Anterior cingulate cortex (tissue), 58 donors: ENCODE measurements at places on chromosomes 3 and 15.
A peak's percentile ranks its signal among the peaks of the same experiment; 100 is the strongest.

DNA sequence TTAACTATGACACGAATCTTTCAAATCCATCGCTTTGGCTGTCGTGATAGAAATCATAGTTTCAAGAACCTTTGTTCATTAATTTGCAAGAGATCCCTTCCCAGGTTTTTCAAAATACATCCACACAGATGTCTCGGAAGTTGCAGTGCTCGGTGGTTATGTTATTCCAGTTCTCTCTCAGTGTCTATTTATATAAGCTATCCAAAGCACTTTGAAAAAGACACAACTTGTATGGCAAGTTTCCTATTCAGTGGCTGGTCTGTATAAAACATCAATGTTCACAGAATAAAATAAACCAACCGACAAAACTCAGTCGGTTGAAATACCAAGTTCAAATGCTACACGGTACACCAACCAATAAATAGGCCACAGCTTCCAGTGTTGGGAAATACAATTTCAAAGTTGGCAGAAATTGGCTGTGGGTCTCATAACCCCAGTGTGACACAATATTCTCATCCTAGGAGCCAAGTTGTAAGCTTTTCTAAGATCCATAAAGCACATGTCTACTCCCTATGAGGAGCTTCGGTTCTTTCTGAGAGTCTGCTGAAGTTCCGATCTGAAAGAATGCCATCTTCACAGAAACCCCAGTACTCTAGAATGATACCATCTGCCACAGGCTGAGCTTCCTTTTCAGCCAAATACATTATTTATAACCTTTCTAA is 23.7 kb downstream of the SATB1 start:
- no peak for DNase-seq

GRCh38 chr15:88391700-88392099 is 75.5 kb downstream of the MRPL46 start:
- DNase-seq, result no peak

- DNase-seq, result no peak
Observed at GRCh38 chr15:101394654-101395053, 94.9 kb downstream of the PCSK6 start.

DNA sequence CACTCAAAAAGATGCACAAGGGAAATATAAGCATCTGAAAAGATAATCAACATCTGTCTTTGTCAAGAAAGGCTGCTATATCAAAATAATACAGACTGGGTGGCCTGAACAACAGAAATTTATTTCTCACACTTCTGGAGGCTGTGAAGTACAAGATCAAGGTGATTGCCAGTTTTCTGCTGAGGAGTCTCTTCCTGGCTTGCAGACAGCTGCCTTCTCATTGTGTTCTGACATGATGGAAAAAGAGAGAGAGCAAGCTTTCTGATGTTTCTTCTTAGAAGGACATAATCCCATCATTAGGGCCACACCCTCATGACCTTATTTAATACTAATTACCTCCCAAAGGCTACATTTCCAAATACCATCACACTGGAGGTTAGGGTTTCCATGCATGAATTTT is 1573.3 kb downstream of the SI start:
- no peak for DNase-seq

- no peak for DNase-seq
Observed at GRCh38 chr3:186107215-186108105, 1.4 kb downstream of the ETV5 start.

DNA sequence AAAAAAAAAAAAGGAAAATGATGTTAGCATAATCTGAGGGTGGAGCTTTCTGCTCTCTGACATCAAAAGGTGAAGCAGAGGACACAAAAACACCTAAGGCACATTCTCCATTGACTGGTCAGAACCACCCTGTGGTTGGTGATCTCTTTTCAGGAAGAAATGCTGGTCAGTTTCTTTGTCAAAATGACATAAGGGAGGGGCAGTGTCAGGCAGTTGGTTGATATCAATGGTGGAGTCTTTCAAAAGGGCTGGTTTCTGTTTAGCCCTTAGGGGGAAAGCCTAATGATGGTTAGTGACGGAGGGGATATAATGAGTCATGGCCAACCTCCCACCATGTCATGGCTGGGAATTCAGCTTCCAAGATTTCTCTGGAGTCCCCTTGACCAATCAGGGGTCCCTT is 185.9 kb upstream of the GBE1 start:
- no peak for DNase-seq

DNA sequence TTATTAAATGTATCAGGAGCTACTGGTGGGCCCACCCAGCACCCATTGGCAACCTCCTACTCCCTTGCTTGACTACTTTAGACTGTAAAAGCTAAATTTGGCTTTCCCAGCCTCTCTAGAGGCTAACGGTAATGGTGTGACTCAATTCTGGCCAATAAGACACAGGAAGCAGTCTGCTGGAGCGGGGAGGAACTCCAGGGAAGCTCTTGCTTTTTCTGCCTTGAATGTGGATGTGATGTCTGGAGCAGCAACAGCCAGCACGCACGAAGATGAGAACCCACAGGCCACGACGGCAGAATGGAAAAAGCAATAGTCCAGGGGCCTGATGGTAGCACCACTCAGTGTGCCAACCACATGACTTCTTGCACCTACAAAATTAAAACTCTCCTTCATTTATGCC is 39.9 kb downstream of the RAB6B start:
- no peak for DNase-seq

DNA sequence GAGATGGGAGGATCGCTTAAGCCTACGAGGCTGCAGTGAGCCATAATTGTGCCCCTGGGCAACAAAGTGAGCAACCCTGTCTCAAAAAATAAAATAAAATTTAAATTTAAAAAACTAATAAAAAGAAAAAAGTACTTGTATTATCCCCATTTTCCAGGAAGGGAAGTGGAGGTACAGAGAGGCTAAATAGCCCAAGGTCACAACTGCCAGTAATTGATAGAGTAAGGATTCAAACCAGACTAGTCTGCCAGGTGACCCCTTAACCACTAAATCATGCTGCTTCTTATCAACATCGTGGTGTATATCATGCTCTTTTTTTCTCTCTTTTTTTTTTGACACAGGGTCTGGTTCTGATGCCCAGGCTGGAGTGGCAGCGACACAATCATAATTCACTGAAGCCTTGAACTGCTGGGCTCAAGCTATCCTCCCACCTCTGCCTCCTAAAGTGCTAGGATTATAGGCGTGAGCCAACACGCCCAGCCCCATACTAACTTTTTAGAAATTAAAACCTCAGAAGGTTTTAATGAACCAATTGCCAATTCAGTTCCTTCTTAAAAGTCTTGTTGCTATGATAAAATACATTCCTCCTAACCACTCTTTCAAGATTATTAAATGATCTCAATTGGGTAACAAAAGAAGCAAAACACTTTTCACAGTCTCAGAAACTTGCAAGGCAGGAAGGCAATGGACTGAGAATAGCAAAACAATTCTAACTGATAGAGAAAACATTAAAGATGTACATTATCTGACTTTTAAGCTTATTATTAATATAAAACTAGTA is 30.5 kb downstream of the HERC1 start:
- DNase-seq, result no peak

GRCh38 chr3:97896129-97896528 is 74.3 kb downstream of the CRYBG3 start:
- DNase-seq, result no peak

- no peak for DNase-seq
Observed at GRCh38 chr3:111269777-111270176, 198.2 kb downstream of the NECTIN3 start.

DNA sequence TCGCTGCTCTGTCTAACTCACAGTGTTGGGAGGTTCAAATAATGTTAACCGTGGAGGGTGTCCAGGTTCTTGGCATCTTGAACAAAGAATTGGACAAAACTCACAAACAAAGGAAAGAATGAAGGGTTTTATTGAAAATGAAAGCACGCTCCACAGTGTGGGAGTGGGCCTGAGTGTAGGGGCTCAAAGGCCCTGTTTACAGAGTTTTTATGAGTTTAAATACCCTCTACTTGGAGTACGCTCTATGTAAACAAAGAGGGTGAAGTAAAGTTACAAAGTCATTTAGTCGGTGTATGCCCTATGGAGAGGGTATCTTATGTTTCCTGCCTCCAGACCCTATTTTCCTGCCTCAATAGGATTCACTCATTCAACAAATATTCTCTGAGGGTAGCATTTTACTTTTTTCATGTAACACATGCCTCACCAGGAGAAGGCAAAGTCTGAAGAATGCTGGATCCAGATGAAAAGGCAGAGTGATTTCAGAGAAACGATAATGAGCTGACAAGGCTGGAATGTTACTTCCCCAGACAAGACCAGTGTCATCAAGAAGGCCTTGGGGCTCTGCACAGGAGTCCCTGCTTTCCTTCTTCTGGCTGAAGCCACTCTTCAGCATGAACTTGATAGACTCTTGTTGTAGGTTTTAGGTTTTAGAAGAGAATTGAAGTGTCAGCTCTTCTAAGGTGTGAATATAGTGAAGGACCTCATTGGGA is 163.6 kb downstream of the FAM43A start:
- DNase-seq, result no peak

- DNase-seq, result peak; percentile 64
Observed at GRCh38 chr3:120908030-120908794, at the start of gene STXBP5L. STXBP5L (plus strand) TSS chr3:120908205; CDS start chr3:120909579, 1,374 bp downstream.

GRCh38 chr15:34821831-34822230 is 26.5 kb upstream of the ACTC1 start:
- DNase-seq, result no peak

- no peak for DNase-seq
Observed at GRCh38 chr15:100940767-100941379, 21.7 kb downstream of the LRRK1 start.

DNA sequence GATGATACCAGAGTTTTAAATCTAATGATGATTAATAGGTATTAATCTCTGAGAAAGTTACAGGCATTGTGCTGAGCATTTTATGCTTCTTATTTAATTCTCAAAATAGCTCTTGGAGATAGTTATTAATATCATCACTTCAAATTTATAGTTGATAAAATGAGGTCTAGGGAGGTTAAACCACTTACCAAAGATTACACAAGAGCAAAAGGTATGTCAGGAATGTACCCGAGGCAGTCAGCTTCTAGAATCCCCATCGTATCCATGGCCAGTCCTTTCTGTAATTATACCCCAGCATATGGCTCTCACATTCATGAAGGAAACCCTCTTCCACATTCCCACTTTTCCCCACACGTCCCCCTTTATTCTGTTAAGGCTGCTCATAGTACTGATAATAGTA is 421.3 kb downstream of the PYDC2 start:
- DNase-seq, result no peak

DNA sequence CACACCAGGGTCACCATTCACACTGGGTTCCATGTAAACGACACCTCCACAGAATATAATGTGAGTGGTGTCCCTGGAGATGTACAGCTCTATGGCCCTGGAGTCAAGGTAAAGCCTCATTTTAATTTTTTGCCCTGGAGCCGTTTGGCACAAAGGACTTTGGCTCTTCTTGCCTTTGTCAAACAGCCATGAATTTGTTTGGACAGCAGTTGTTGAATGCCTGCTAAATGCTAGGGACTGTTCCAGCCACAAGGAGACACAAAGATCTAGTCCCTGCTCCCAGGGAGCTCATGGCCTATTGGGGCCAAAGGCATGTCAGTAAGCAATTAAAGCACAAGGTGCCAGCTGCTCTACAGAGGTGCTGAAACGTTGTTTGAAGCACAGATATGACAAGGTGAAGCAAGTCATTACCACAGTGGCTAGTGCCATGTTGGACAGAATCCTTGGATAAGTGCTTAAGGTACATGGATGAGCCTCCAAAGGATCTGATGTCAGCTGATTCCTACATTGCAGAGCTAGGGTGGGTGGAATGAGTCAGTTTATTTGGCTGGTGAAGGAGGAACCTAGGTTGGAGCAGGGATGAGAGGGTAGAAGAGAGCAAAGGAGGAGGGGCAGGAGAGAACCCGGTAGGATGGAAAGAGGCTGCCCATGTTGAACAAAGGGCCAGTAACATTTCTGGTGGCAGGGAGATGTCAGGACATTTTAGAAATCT is 171.9 kb upstream of the CTDSPL start:
- DNase-seq, result no peak

GRCh38 chr15:70627734-70628548 is 135.4 kb downstream of the UACA start:
- DNase-seq, result no peak

DNA sequence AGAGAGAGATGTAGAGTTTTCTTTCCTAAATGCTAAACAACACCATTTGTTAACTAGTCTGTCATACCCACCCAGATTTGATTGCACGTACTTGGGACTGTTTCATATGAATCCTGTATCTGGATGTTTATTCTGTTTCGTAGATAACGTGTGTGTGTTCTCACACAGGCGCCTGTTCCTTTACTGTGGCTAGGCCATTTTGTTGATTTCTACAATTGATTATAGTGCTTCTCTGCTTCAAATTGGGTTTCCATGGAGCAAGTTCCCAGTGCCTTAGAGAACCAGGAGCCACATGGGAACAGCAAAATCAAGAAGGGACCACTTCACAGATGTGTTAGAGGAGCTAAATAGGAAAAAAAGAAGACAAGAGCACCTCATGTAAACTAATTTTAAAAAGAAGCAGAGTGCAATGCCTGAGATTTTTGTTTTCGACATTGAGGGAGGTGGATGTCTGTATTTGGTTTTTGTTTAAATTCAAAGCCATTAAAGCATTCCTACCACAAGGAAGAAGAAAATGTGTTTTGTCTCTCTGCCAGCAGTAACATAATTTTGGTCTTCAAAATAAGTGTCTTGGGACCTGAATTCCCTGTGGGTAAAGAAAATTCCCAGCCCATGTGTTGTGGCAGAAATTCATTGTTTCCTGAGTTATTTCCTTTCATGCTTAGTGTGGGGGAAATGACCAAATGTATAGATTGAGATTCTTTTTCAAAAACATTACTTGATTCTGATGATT is 424.0 kb upstream of the C2CD4B start:
- no peak for DNase-seq

DNA sequence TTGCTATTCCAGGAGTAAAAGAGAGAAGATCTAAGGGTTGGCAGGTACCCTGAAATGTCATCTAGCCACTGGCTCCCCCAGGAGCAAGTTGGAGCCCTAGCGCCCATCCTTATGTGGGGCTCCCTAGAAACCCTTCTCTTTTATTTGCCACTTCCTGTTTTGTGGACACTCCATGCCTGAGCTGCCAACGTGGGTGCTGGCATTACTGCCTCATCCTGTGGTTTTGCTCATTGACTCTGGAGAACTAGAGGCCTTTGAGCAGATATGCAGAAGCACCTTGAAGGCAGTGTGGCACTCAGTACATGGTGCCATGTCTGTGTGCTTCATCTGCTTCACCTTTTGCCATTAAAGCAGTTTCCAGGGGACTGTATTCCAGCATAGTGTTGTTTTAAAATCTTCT is 8.1 kb downstream of the EDEM1 start:
- DNase-seq, result no peak

- DNase-seq, result no peak
Observed at GRCh38 chr15:100520132-100520921, 8.4 kb downstream of the CERS3 start.

DNA sequence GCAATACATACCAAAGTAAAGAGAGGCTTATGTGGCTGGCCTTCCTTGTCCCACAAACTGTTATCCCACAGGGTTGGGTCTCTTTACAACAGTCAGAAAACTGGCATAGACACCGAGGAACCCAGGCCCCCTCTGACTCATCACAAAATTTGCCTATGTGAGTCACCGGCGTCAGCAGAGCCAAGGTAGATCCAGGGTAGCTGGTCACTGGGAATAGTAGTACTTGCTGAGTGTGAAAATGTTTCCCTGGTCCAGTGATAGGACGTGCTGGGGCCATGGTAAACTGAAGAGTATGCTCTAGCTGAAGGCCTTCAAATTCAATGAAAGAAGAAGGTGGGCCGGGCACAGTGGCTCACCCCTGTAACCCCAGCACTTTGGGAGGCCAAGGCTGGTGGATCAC is 27.1 kb upstream of the SKIL start:
- DNase-seq, result no peak
